ENCODE measurements at places on chromosomes 16 and 17.
A peak's percentile ranks its signal among the peaks of the same experiment; 100 is the strongest.

GRCh38 chr17:59513934-59514841 is 51.2 kb upstream of the DHX40 start:
- peak; percentile 98 for DNase-seq
- H3K27me3 ChIP-seq = no peaks in the 10 kb centered on the region
- H3K4me1 ChIP-seq = peaks cover 55% of the 10 kb centered on the region
- H3K36me3 ChIP-seq = no peaks in the 10 kb centered on the region
- peak overlapping the region; percentile 53 for H3K27ac ChIP-seq

GRCh38 chr16:78727536-78727935 is 628.1 kb downstream of the WWOX start:
- peak; percentile 73 for DNase-seq
- H3K27ac ChIP-seq = peak overlapping the region; percentile 29
- peaks cover 60% of the 10 kb centered on the region for H3K4me1 ChIP-seq
- no peaks in the 10 kb centered on the region for H3K36me3 ChIP-seq

- DNase-seq = peak; percentile 47
- H3K4me1 ChIP-seq = no peaks in the 10 kb centered on the region
- H3K27ac ChIP-seq = no peak overlapping the region
- no peaks in the 10 kb centered on the region for H3K27me3 ChIP-seq
- no peaks in the 10 kb centered on the region for H3K36me3 ChIP-seq
These were observed 93.3 kb downstream of the MYO1D start for GRCh38 chr17:32783602-32784001.

- H3K36me3 ChIP-seq = no peaks in the 10 kb centered on the region
- DNase-seq = no peak
- peaks cover 2% of the 10 kb centered on the region for H3K27me3 ChIP-seq
- no peak overlapping the region for H3K4me3 ChIP-seq
- no peak overlapping the region for H3K27ac ChIP-seq
These were observed 113.8 kb downstream of the SLC39A11 start for GRCh38 chr17:72978593-72979218.

DNA sequence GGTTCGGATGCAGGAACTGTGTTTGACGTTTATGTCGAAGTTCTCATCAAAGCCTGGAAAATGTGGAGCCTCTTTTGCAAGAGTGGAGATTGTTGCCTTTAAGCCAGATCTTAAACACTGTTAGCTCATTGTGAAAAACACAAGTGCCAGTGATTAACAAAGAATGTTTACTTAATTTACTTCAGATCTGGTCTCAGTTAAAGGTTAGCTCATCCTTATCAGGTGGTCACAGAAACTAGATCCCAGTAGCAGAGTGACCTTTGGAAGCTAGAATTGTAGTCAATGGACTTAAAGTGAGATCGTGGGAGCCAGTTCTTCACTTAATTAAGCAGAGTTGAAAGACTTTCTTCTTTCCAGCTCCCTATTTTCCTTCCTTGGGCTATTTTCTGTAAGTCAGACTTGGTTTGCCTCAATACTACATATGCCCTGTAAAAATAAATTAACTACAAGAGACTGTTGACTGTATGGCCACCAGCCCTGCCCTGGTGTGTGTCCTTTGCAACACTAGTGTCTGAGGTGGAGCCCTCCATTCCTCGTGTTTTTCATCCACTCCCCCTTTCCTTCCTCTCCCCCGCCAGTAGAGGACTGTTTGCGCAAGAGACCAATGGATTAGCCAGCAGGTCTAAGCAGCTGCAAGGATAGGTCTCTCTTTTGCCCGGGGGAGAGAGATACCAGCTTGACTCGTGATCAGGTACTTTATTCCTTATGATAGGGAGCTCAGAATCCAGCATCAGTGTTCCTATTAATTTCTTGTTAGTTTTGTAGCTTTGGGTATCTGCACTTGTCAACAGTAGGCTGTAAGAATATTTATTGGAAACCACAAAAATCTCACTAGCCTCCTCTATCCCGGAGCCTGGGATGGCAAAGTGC is 20.2 kb downstream of the FBXO39 start:
- peak overlapping the region; percentile 52 for H3K4me3 ChIP-seq
- DNase-seq = peak; percentile 86
- no peaks in the 10 kb centered on the region for H3K36me3 ChIP-seq
- no peaks in the 10 kb centered on the region for H3K27me3 ChIP-seq

DNA sequence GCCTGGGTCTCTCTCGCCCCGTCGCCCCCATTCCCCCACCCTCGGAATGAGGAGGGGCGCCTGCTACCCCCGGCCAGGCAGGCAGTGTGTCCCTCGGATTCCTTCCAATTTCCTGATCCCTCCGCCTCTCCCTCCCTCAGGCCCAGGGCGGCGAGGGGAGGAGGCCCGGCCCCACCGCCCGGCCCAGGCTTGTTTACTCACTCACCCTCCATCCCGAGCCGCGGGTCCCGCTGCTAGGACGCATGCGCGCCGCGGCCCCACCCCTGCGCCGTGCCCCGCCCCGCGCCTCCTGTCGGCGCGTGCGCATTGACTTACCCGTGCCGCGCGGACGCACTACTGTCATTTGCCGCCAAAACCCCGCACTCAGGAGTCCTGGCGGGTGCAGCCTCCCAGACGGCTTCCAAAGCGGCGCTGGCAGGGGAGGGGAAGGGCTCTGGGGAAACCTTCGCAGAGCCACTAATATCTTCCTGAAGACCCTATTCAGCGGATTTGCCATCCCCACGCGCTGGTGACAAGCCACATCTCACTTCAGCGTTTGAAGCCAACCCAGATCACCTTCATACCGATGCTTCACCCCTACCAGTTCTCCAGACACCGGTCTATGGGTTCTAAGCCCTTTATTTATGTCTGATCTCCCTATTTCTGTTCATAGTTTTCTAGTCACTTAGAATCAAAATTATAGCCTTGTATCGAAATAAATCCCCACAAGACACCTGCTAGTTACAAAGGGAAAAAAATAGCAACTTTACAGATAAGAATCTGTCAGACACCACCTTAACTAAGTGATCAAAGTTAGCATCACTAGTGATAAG is at the start of gene EZH1:
EZH1 (minus strand) TSS at position 235 of the 812 bp plus-strand sequence. CDS start 16,099 bp downstream, outside the sequence.
- peak within 1 kb of the TSS; percentile 84 for H3K4me3 ChIP-seq
- peaks cover 62% of the 10 kb centered on the region for H3K4me1 ChIP-seq
- peak within 1 kb of the TSS; percentile 83 for H3K27ac ChIP-seq

DNA sequence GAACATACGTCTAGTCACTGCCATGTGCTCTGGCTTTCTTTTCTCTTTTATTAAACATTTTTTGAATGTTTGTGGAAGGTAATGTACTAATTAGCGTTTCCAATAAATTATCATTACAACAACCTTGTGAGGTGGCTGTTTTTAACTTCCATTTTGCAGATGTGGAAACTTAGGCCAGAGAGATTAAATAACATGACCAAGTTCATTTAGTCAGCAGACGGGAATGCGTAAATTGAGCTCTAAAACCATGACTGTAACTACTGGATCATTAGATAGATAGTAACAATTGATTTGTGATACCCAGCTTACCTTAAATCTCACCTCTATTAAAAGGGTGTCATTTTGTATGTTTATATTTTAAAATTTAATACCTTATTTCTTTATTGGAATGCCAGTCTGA is 49.4 kb downstream of the RABEP1 start:
- no peaks in the 10 kb centered on the region for H3K27me3 ChIP-seq
- H3K4me1 ChIP-seq = no peaks in the 10 kb centered on the region
- H3K36me3 ChIP-seq = peaks cover 8% of the 10 kb centered on the region
- DNase-seq = no peak
- H3K27ac ChIP-seq = no peak overlapping the region

DNA sequence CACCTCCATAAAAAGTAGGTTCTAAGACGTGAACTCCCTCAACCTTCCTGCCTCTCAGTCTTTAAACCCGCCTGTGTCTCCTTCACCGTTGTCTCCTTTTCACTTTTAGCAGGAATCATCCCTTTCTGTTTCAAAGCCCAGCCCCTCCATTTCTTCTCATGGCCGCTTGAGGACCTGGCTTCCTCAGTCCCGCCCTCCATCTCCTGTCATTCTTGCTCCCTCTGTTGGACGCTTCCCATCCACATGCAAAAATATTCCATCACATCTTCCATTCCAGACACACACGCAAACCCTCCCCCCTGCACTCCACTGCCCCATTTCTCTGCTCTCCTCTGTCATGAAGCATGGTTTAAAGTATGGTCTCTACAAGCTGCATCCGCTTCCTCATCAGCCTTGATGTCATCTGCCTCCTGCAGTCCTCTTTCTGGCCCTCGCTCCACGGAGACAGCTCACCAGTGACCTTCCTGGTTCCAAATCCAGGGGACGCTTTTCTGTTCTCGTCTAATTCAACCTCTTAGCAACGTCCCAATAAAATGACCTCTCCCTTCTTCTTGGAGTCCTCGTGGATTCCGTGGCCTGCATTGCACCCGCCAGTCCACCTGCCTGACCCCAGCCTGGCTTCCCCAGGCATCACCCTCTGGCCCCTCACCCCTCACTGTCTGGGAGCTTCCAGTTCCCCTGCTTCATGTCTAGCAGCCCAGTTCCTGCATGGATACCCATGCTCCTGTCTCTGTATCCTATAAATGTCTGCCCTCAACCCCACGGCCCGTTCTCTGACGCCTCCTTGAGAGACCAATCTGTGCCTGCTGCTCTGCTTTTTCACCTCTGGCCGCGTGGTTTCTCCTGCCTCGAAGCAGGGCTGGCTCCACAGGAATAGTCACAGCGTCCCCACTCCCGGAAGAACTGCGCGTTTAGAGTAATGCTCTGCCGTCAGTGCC is 26.2 kb downstream of the ANKRD40 start:
- H3K27ac ChIP-seq = no peak overlapping the region
- no peak overlapping the region for H3K4me3 ChIP-seq
- no peaks in the 10 kb centered on the region for H3K36me3 ChIP-seq
- DNase-seq = peak; percentile 69
- H3K4me1 ChIP-seq = peaks cover 86% of the 10 kb centered on the region

- H3K4me1 ChIP-seq = peaks cover 17% of the 10 kb centered on the region
- H3K36me3 ChIP-seq = peaks cover 69% of the 10 kb centered on the region
- H3K27ac ChIP-seq = no peak overlapping the region
These were observed 5.9 kb downstream of the UBTF start for GRCh38 chr17:44213403-44214229.

- no peak for DNase-seq
- no peaks in the 10 kb centered on the region for H3K27me3 ChIP-seq
- no peaks in the 10 kb centered on the region for H3K4me1 ChIP-seq
- no peak overlapping the region for H3K27ac ChIP-seq
- H3K4me3 ChIP-seq = no peak overlapping the region
These were observed 17.7 kb downstream of the PLCG2 start for GRCh38 chr16:81796583-81797346.

GRCh38 chr16:84703681-84704080 is 3.9 kb downstream of the USP10 start:
- peaks cover 73% of the 10 kb centered on the region for H3K4me1 ChIP-seq
- no peak for DNase-seq
- H3K36me3 ChIP-seq = peaks cover 4% of the 10 kb centered on the region
- no peak overlapping the region for H3K4me3 ChIP-seq
- no peaks in the 10 kb centered on the region for H3K27me3 ChIP-seq

DNA sequence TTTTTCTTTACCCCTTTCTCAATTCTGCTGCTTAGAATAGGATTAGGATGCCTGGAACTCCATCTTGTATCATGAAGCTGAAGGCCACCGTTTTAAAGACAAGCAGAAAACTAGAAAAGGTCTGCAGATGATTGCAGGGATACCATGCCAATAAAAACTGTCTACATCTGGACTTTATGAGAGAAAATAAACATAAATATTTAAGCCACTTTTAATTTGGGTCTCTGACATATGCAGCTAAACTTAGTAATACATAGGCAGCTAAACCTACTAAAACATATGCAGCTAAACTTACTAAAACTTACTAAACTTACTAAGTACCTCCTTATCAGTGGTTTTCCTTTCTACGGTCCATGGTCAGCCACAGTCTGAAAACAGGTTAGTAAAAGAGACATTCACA is 48.4 kb downstream of the FBXL20 start:
- peaks cover 11% of the 10 kb centered on the region for H3K4me1 ChIP-seq
- H3K27me3 ChIP-seq = no peaks in the 10 kb centered on the region
- no peak for DNase-seq
- H3K4me3 ChIP-seq = no peak overlapping the region

- no peak overlapping the region for H3K27ac ChIP-seq
- peaks cover 44% of the 10 kb centered on the region for H3K27me3 ChIP-seq
- H3K36me3 ChIP-seq = no peaks in the 10 kb centered on the region
- DNase-seq = no peak
These were observed 9.1 kb downstream of the ITGA3 start for GRCh38 chr17:50065056-50065455.

DNA sequence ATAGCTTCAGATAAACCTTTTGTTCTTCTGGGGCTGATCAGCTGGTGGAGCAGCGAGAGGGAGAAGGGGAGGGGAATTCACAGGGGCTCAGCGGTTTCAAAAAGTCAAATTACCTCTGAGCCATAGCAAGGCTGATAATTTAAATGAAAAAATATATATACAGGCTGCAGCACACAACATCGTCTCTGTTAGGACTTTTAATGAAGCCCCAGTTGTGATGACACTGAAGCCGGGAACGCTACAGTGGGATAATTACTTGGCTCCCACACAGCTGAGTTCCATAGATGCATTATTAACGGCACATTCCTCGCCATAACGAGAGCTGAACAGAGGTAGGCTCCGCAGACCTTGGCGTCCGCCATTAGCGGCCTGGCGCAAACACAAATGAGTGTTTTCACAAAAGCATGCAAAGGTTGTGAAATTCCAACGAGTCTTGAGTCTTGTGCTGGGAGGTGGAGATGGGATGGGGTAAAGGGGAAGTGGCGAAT is 216.0 kb downstream of the C16orf78 start:
- H3K27ac ChIP-seq = no peak overlapping the region
- no peaks in the 10 kb centered on the region for H3K36me3 ChIP-seq
- H3K4me3 ChIP-seq = no peak overlapping the region
- no peaks in the 10 kb centered on the region for H3K4me1 ChIP-seq
- no peaks in the 10 kb centered on the region for H3K27me3 ChIP-seq

DNA sequence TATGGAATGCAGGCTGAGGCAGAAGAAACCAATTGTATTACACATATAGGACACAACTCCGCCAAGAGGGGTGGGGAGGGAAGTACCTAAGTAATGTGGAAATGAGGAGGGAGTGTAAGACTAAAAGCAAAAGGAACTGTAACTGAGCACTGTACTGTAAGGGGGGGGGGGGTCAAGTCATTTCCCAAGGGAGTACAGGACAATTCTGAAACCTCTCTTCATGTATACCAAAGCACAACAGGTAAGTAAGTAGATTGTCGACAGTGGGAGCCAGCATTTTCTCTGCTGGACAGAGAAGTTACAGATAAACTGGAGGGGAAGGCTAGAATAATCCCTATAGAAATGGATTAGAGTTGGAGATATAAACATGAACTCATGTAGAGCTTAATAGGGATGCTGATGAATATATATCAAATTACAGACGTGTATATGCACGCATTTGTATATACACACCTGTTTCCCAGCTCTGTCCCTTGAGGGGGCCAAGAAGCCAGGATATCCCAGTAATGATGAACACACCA is 6.4 kb downstream of the USP22 start:
- H3K27me3 ChIP-seq = no peaks in the 10 kb centered on the region
- peaks cover 28% of the 10 kb centered on the region for H3K36me3 ChIP-seq
- H3K4me3 ChIP-seq = no peak overlapping the region
- DNase-seq = no peak
- H3K4me1 ChIP-seq = peaks cover 72% of the 10 kb centered on the region
- H3K27ac ChIP-seq = no peak overlapping the region
